ENCODE measurements at places on chromosomes 3 and 15.

DNA sequence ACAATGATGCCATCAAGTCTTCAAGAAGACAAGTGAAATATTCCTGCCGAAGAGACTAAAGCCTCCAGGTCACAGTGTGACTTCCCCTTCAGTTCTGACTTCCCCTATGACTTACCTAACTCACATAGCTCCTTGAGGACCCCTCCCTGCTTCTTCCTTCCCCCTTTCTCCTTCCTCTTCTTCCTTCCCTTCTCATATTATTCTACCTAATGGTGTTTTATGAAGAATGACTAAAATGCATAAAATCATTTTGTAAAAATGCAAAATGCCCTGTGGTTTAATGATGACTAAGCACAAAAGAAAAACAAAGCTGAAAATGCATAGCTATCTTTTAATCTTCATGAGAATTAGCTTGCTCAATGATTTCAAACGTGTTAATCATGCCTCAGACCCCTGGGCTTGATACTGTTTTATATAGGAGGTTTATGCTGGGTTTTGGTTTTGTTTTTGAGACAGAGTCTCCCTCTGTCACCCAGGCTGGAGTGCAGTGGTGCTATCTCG lies 26.1 kb upstream of the TM4SF4 start:
- DNase-seq = no peak

DNA sequence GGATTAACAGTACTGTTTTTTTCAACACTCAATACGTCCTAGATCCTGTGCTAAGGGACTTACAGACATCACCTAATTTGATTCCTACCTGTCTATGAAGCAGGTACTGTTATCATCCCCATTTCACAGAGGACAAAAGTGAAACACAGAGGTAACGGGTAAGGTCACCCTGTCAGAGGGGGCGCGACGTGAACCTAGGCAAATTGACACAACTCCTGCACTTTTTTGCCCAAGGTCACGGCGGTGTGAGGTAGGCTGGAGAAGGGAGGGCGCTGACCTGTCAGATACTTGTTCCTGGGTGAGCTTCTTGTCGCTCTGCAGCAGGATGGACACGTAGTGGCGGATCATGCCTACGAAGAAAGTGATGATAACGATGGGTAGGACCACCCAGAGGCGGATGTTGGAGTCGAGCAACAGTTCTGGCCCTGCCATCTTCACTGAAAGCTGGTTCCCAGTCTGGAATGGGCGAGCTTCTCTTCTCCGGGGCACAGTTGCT lies 363 bp downstream of the EMC3 start:
- DNase-seq = no peak

GRCh38 chr3:114622001-114622400 lies 328.2 kb downstream of the TIGIT start:
- DNase-seq = no peak

DNA sequence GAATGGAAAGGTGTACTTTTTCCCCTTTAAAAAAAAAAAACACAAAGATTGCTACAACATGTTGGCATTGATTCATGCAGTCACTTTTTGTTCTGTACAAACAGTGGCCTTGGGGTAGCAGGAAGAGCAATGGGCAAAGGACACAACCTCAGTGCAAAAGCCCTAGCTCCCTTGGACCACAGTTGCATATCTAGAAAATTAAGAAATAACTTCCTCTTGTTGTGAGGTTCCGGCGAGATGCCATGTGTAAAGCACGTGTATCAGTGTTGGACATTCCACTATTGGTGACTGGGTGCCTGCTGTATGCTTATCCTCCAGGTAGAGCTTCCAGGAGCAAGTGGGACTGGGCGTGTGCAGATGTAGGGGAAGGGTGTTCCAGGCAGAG lies 164.5 kb downstream of the THSD4 start:
- DNase-seq = no peak

DNA sequence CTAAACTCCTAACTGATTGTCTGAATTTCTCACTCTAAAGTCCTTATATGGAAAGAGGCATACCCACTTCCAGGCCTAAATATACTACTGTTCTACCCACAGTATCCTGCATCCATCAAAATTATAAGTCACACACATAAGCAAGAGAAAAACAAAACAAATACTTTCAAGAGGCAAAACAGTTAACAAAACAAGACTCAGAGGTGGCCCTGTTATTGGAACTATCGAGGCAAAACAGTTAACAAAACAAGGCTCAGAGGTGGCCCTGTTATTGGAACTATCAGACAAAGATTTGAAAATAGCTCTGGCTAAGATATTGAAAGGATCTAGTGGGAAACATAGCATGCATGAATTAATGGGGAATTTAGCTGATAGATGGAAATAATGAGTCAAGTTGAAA lies 224.2 kb upstream of the CGNL1 start:
- no peak for DNase-seq

GRCh38 chr3:22582266-22582665 lies 620.9 kb upstream of the UBE2E2 start:
- DNase-seq = no peak

- DNase-seq = no peak
Observed at GRCh38 chr15:96521386-96521785, 190.9 kb downstream of the NR2F2 start.

DNA sequence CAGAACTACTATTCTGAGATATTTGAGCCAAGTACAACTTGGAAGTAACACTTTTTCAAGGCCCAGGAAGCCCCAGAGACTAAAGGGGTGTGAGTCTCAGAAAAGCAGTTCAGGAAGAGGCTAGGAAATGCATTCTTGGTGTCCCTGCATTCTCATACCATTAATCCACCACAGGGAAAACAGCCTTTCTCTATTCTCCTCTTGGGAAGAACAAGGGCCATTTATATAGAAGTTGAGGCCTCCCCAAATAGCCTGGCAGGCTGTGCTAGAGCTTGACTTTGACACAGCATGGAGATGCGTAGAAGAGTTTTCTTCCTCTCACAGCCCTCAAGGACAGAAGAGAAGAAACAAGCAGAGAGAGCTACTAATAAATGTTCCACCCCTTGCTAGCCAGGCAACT lies 5.5 kb upstream of the NR2C2 start:
- no peak for DNase-seq

GRCh38 chr3:46105306-46105919 lies 78.1 kb upstream of the XCR1 start:
- no peak for DNase-seq

- DNase-seq = no peak
Observed at GRCh38 chr3:146537603-146538002, 6.8 kb downstream of the PLSCR1 start.

DNA sequence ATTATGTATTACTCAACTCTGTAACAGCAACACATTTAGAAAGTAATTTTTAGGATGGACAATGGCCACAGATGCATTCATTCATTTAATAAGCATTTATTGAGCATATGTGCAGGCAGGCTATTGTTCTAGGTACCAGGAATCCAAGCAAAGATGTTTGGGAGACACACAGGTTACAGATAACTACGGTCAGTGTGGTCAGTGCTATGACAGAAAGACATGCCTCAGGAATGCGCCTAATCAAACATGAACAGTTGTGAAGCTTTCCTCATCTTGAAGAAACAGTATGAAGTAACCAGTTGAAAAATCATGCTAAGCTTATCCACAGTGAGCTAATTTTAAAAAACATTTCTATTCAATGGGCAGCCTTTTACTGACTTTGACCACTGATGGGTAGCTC lies 155.4 kb upstream of the CCDC54 start:
- DNase-seq = no peak

DNA sequence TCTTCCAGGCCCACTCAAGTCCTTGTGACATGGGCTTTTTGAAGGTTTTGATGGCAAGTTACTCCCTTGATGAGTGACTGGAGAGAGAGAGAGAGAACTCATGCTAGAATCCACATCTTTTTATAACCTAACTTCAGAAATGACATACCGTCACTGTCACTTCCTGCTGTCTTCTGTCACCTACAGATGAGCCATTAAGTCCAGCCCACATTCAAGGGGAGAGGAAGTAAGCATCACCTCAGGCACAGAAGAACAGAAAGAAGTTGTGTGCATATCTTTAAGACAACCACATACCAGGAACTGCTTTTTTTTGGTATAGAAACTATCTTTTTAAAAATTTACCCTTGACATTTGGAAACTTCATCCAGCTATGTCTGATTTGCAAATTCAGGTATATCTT lies 16.6 kb upstream of the TXNRD3 start:
- no peak for DNase-seq

DNA sequence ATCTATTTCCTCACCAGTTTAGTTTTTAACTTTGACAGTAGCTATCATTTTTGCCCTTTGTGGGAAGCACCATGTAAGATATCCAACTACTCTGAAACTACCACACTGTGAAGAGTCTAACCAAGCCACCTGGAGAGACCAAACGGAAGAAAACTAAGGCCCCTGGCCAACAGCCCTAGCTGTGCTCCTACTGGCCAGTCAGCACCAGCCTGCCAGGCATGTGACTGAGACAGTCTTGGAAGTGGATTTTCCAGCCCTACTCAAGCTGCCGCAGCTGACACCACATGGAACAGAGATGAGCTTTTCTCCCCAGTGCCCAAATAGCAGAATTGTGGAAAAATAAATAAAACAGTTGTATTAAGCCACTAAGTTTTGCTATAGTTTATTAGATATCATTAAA lies 2.9 kb upstream of the TBC1D5 start:
- DNase-seq = no peak

GRCh38 chr3:33377489-33377888 lies 62.7 kb downstream of the UBP1 start:
- DNase-seq = no peak

DNA sequence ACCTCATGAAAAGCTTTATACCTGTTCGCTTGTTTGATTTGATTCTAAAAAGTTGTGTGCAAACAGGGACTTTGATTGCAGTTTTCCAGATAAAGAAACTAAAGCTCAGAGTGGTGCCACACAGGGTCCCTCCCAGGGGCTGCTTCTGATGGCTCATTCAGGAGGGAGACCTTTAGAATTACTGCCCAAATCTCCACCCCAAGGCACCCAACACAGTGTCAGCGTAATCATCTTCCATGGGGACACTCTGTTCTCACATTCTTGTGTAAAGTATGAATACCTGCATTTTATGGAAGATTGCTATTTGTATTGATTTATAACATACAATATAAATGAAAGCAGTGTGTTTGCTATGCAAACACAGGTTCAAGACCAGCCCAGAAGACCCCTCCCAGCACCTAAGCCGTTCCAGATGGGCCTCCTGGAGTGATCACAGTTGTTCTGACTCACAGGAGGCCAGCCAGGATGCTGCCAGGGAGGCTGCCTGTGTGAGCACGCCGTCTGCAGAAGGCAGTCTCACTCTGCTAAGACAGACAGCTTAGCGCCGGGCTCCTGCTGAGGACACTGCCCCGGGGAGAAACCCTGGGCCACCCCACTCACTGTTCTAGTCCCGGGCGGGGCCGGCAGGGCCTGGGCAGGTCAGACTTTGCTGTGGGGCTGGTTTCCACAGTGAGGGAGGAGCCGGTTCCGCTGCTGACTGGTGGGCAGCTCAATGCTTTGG lies 185.6 kb downstream of the FAM43A start:
- DNase-seq = no peak

- no peak for DNase-seq
Observed at GRCh38 chr3:79383402-79384012, 384.3 kb downstream of the ROBO1 start.

- DNase-seq = no peak
Observed at GRCh38 chr3:155970398-155970797, 99.9 kb downstream of the GMPS start.

DNA sequence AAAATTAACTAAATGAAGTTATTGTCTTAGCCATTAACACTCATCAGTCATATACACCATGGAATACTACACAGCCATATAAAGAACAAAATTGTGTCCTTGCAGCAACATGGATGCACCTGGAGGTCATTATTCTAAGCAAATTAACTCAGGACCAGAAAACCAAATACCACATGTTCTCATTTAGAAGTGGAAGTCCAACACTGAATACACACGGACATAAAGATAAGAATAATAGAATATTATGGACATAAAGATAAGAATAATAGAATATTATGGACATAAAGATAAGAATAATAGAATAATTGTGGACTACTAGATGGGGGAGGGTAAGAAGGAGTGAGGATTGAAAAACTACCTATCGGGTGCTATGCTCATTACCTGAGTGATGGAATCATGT lies 122.3 kb downstream of the CHL1 start:
- no peak for DNase-seq

DNA sequence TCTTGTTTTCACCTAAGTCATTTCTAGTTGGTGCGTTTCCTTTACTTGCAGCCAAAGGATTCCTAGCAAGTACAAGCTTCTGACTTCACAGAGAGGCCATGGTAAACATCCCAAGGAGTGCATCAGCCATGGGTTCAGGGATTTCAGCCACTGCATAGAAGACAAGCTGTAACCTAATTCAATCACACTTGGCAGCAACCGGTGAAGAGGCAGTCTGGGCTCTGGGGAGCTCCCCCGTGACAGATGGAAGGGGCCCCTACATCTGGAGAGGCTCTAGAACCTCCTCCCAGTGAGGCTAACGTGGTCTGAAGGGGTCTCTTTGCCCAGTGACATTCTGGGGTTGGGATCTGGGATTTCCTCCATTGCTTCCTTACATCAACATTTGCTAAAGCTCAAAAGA lies 8.4 kb upstream of the SNRPA1 start:
- no peak for DNase-seq

GRCh38 chr3:194100856-194101390 lies 35.0 kb upstream of the HES1 start:
- DNase-seq = no peak

DNA sequence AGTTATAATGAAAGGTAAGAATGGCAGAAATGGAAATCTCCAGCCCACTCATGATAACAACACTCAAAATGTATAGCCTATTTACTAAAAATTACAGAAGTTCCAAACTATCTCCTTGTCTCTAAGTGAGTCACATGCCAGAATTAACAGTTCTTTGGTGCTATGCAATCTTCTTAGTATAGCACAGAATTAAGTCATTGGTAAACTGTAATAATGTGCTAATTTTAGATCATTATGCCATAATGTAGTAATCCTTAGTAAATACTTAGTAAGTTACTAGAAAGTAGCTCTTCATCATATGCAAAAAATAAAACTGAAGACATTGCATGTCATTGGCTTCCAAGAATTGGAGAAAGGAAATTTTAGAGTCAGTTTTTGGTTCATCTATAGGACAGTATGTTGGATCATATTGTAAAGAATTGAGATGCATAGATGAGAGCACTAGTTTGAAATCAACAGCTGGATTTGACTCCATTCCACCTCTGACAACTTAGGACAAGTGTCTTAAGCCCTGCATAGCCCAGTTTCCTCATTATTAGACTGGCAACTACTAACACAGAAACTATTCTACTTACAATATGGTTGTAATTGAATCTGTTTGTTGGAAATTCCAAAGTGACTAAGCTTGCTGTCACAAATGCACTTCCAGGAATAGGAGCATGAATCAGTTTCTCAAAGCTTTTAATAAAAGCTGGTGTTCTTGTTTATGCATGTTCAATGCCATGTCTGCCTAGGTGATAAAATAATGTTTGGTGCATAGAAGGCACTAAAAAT lies 40.1 kb upstream of the CD47 start:
- DNase-seq = no peak

DNA sequence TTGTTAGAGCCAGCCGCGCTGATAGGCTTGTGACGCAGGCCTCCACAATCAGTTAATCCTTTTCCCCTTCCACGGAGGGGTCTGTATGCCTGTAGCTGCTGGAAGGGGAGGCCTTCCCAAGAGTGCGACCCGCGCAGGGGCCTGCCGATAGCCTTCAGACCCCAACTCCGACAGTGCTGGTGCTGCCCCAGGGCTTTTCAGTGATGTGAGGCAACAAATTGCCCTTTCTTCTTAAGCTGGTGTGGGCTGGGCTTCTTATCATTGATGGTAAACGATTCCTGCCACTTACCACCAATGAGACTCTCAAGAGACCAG lies 143.4 kb downstream of the CHSY1 start:
- DNase-seq = no peak

- DNase-seq = no peak
Observed at GRCh38 chr3:142436951-142437585, 10.8 kb downstream of the XRN1 start.

GRCh38 chr3:94004301-94004910 lies 24.0 kb downstream of the STX19 start:
- no peak for DNase-seq

All from activated CD8-positive, alpha-beta memory T cell treated with anti-CD3 and anti-CD28 coated beads for 1 hour (primary cell).